ENCODE measurements at places on chromosomes 7 and 10.

GRCh38 chr10:48655411-48656240, 29.0 kb upstream of the WDFY4 start:
- DNase-seq, result peak; percentile 44

- no peak for DNase-seq
Measured at GRCh38 chr10:128222332-128222849, 96.2 kb upstream of the MKI67 start.

GRCh38 chr10:90862908-90863514, 5.2 kb upstream of the HTR7 start:
- no peak for DNase-seq

- DNase-seq, result no peak
Measured at GRCh38 chr10:97876402-97876801, 26.8 kb downstream of the GOLGA7B start.

DNA sequence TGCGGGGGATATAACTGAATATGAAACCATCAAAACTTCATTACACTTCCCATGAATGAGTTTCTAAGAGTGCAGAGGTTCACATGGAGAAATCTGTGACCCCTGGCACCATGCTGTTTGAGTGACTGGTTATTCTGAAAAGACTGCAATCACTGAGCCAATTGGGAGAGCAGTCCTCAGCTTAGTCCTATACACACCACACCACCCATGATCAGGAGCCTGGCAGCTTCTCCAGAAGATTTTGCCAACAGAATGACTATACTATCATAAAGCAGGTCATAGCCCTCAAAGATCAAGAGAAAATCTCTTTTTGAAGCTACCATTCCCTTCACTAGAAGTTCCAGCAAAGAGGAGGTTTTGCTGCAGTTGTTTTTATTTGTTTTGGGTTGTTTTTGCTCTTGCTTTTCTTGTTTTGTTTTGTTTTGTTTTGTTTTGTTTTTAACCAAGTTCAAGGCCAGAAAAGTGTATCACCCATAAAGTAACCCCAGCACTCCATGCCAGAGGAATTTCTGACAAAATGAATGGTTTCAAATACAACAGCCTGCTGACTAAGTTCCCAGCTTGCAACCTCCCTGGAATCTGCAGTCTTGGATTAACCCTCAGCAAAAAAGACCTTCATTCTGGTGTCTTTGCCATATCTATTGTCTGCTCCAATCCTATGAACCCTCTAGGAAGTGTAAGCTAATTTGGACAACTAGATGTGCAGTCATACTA, 19.7 kb upstream of the HGF start:
- DNase-seq, result no peak

DNA sequence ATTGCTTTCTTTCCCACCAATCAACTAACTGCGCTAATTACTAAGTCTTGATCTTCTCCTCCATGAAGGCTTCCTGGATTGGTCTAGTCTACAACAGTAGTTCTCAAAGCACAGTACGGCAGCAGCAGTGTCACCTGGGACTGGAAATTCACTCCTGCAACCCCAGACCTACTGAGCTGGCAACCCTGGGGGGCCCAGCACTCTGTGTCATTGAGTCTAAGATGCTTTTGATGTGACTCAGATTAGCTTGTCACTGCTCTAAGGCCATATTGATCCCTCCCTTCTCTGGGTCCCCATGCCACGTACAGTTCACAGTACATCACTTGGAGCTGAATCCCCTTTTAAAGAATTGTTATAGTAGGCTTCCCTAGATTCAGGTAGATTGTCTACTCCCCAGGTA, 65.7 kb upstream of the KMT2C start:
- DNase-seq, result no peak

- DNase-seq, result no peak
Measured at GRCh38 chr7:158782761-158783401, 46.4 kb downstream of the ESYT2 start.

DNA sequence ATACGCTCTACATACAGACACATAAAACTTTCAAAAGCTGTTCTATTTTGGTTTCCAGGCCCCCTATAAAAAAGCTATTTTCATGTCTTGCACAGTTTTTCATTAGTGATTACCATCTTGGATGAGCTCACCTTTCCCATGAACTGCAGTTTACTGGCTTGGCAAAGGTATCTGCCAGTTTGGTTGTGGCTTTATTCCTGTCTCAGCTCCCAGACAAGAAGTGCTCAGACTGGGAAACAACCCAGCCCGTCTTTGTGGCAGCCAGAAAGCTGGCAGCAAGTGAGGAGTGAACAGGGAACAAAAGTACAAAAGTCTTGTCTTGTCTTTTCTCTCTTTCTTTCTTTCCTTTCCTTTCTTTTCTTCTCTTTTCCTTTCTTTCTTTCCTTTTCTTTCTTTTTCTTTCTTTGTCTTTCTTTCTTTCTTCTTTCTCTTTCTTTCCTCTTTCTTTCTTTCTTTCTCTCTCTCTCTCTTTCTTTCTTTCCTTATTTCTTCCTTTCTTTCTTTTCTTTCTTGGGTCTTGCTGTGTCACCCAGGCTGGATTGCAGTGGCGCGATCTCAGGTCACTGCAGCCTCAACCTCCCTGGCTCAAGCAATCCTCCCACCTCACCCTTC, 138.8 kb downstream of the CFAP58 start:
- no peak for DNase-seq

- DNase-seq, result no peak
Measured at GRCh38 chr10:66783316-66783715, 142.5 kb upstream of the LRRTM3 start.

- no peak for DNase-seq
Measured at GRCh38 chr7:37531225-37531624, 82.6 kb upstream of the ELMO1 start.

- DNase-seq, result no peak
Measured at GRCh38 chr7:81638198-81638597, 131.6 kb downstream of the HGF start.

DNA sequence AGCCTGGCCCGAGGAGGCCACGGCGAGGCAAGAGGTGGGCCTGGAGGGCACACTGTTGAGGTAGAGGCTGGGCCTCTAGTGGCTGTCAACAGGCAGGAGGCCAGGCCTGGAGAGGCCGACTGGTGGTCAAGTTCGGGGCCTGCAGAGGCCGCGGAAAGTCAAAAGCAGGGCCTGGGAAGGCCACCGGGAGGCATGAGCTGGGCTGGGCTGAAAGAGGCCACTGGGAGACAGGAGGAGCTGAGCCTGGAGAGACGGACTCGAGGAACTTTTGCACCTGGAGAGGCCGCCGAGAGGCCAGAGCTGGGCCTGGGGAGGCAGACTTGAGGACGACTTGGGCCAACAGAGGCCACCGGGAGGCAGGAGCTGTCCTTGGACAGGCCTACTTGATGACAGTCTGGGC, 321.2 kb downstream of the ZNF479 start:
- no peak for DNase-seq

- DNase-seq, result no peak
Measured at GRCh38 chr7:118259115-118259514, 34.6 kb downstream of the ANKRD7 start.
